ENCODE measurements at places on chromosomes 7 and 10.

GRCh38 chr10:61682323-61682722 is 19.6 kb downstream of the CABCOCO1 start:
- no peak for DNase-seq

DNA sequence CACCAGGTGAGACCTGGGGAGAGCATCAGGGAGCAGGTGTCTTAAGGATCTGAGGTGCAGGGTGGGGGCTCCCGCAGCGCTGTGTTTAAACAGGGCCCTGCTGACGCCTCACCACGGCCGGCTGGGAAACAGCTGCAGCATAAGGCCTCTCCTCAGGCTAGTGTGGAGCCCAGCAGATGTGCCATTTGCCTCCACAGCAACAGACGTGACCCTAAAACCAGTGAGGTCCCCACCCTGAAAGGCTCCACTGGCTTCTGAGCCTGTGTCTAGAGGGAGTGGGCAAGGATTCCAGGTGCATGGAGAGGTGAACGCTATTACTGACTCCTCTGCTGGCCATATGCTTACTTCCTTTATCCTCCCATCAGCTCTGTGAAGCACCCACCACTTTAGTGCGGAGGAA is 47.8 kb downstream of the SYPL1 start:
- no peak for DNase-seq

DNA sequence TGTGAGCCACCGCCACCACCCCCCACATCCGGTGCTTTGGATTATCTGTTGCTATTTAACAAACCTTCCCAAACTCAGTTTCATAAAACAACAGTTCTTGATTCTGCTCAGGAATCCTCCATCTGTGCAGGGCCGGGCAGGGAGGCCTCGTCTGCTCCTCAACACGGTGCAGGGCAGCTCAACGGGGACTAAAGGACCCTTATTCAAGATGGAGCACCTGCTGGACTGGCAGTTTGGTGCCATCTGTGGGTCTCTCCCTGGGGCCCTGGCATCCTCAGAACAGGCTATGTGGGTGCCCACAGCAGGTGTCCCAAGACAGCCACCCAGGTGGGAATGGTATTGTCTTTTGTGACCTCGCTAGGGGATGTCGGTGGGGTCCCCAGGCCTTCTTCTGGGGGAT is 31.0 kb upstream of the ELFN1 start:
- no peak for DNase-seq

DNA sequence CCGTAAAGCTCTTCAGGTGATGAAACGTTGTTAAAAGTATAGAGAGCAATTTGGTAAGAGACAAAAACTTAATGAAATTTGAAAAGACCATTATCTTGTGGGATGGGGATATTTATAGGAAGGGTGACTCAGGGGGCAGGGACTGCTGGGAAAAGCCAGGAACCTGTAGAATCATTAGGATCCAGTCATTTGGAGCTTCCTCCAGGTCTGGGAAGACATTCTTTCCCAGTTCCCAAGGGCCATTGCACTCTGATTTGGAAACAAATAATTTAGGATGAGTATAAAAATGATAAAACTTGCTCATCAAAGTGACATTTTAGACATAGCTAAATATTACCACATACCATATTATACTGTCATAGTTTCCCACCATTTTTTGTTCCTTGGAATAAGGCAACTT is 143.9 kb downstream of the PFKFB3 start:
- DNase-seq = no peak

DNA sequence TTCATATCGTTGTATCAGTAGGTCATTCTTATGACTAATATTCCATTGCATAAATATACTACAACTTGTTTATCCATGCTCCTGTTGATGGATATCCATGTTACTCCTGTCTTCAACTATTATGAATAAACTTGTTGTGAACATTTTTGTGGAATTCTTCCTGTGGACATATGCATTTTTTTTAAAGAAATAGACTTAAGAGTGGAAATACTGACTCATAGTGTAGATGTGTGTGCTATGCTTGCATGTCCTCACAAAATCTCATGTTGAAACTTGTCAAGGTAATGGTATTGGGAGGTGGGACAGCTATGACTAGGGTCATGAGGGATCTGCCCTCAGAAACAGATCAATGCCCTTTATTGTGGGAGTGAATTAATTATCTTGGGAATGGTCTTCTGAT is 240.5 kb upstream of the PRSS58 start:
- no peak for DNase-seq

DNA sequence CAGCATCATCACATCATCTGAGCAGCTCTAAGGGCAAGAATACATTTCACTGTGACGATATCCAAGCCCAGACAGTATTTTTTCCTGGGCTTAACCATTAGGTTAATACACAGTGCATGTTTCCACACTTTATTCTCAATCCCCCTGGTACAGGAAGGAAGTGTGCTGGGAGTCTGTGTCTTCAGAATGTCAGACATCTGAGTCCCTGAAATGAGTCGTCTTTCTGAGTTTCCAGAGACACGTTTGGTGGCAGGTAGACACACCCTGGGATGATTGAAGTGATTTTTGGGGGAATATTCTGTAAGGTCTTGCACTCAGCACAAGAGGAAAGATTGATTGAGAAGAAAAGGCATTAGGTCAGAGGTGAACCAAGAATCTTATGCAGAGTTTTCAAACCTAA is 13.1 kb upstream of the SHH start:
- no peak for DNase-seq

- no peak for DNase-seq
Observed at GRCh38 chr7:134692344-134692705, 45.7 kb downstream of the BPGM start.

- no peak for DNase-seq
Observed at GRCh38 chr7:111931016-111931517, 275.1 kb downstream of the DOCK4 start.

GRCh38 chr7:6248581-6248980 is 23.8 kb downstream of the CYTH3 start:
- no peak for DNase-seq

GRCh38 chr7:2817456-2817855 is 26.7 kb downstream of the GNA12 start:
- DNase-seq = no peak

GRCh38 chr7:104179178-104179577 is 28.6 kb downstream of the ORC5 start:
- DNase-seq = no peak

- DNase-seq = no peak
Observed at GRCh38 chr7:40986351-40986873, 716.5 kb downstream of the INHBA start.

- no peak for DNase-seq
Observed at GRCh38 chr7:16114633-16115032, 306.7 kb downstream of the CRPPA start.

DNA sequence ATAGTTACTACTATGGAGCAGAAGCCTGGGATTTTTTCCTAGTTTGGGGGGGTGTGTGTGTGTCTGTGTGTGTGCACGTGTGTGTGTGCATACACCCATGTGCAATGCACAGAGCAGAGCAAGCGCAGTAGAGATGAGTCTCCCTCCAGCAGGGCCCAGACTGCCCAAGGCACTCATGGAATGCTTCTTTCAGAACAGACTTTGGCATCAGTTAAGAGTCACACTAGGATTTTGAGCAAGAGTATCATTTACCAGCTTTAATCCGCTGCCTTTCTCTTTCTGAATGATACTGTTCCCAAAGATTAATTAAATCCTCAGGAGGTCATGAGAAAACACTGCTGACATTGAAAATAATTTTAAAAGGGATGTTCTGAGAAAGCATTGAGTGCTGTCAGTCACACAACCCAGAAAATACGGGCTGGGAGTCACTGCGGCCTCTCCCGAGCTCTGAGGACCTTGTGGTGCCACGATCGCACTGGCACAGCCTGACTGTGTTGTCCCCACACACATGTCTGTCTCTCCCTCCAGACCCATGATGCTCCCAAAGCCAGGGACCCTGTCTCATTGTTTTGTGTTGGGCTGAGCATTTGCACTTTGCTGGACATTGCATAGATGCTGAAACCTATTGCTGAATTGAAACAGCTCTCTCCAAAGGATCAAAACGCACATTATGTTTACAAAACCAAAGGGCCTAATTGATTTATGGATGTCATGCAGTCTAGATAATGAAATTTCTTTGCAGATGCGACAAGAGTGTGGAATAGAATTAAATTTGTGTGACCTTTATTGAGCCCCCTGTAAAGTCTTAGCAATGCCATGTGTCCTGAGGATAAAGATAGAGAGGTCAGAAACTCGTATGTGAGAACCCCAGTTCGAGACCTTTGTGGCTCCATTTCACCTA is 54.7 kb upstream of the FIGNL1 start:
- no peak for DNase-seq

DNA sequence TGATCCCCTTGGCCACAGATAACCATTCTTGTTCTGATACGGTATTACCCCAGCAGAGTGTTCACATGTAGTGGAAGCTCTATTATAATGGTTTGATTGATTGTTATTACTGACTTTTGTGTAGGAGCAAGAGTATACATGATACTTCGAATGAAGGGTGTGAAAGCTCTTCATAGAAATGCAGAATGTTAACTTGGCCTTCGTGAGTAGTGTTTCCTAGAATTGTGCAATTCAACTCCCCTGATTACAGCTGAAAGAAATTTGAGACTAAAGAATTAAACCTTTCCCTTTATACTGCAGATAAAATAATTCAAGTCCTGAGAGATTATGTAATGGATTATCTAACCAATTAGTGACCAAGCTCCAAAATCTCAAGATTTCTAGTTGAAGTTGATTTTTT is 38.2 kb downstream of the MKLN1 start:
- no peak for DNase-seq

DNA sequence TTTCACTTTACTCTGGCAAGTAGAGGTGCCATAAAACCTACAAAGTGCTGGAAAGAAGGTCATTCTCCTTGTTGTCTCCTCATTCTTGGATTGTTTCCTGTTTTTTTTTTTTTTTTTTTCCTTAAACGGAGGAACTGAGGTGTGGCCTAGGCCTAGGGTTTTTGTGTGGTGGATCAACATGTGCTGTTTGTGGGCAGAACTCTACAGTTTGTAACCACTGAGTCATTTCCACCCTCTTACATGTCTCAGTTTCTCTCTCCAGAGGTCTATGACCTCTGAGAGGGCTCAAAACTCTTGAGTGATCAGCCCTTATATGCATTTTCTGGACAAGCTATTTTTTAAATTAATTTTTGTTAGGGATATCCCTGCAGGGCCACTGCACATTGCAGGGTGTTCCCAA is 296.0 kb downstream of the PPP1R3A start:
- DNase-seq = no peak

DNA sequence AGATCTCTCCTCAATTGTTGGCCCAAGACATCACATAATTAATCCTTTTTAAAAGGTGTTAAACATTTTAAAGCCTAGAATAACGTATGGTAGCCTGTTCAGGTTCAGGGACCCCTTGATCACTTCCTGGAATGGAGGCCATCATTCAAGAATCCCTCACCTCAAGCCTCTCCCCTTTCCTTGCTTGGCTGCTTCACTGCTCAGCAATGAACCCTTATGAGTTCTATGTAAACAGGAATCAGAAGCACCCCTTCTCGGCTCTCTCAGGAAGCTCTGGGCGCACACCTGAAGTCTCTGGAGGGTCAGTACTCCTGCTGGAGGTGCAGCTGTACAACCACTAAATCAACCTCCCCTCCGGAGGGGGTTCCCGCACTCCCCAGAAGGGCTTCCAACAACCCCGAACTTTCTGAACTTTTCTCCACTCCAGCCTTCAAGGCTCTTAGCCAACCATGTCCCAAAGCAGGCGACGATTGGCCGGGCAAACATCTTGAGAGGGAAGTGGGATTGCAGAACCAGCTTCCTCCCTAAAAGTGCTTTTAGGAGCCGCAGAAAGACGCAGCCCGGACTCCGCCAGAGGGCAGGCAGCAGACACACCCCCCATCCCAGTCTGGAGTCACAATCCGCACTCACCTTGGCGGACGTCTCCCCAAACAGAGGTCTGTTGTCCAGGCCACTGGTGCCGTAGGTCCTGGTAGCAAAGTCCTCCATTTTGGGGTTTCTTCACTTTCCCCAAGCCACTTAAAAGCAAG is 562 bp downstream of the TMEM243 start:
- peak; percentile 32 for DNase-seq

DNA sequence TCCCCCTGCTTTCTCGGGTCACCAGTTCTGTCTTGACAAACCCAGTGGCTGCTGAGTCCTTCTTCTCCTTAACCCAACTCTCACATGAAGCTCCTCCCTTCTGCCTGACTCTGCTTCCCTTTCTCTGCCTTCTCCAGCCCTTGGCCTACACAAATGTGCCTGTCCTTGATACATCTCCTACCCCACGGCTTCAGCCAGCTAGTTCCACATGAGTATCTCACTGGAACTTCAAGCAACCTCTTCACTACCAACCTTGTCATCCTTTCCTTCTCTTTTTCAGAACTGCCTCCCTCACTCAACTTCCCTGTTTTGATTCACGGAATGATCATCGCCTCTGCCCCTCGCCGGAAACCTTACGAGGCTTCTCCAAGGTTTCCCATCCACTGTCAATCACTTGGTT is 55.9 kb downstream of the PDIA4 start:
- DNase-seq = no peak

DNA sequence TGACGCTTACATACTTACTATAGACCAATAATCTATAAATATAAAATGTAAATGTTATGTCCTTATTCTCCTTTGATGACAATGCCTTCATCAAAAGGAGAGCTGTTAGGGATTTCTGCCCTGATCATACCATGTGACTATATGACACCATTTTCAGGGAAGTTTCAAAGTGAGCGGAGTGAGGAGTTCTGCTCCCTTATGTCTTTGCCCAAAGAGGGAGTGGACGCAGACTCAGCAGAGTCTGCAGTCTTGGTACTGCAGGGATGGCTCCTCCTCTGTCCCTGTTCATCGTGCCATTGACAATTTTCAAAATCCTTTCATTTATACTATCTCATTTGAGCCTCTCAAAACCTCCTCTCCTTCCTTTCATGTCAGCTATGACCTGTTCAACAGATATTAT is 27.9 kb downstream of the HYAL4 start:
- DNase-seq = no peak

- DNase-seq = no peak
Observed at GRCh38 chr7:115474137-115474536, 552.2 kb downstream of the MDFIC start.

GRCh38 chr10:11887381-11888227 is 64.4 kb downstream of the PROSER2 start:
- DNase-seq = no peak

DNA sequence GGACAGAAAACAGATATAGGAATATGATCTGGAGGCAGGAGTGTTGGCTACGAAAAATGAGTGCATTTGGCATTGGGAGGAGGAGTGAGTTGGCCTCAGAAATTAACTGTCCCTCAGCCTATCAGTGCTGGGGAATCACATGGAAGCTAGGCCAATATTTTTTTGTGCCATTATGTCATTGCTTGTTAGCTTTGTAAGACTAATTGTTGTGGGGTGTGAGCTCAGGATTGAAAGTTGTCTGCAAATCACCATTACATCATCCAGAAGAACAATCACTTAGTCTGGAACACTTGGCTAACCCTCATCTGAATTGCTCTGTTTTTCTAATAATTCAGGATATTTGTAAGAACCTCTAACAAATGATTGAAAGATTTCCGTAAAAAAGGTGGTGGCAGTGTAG is 45.2 kb upstream of the SEMA3D start:
- DNase-seq = no peak

GRCh38 chr7:142585425-142585824 is 163.8 kb upstream of the PRSS1 start:
- no peak for DNase-seq

GRCh38 chr7:151807846-151808245 is 69.1 kb downstream of the PRKAG2 start:
- no peak for DNase-seq

Measured in occipital lobe (tissue), 3 donors.